IMR-90 (cell line): ENCODE measurements at places on chromosomes 16 and 17. TPM values are rescaled to one million over a fixed set of nuclear protein-coding genes. Genes with fewer than 3 reads are reported as not detected.

YBX2 gene
- not detected in 2 replicates for total RNA-seq

- no peak overlapping the region for H3K27ac ChIP-seq
- peaks cover 27% of the 10 kb centered on the region for H3K36me3 ChIP-seq
- H3K4me1 ChIP-seq = peaks cover 3% of the 10 kb centered on the region; the same call in 1 of the 2 replicates
- H3K27me3 ChIP-seq = no peaks in the 10 kb centered on the region
- DNase-seq = no peak
These were observed 22.5 kb downstream of the MPHOSPH6 start for GRCh38 chr16:82147546-82147945.

PDE6G gene
- total RNA-seq = not detected in 2 replicates

DNA sequence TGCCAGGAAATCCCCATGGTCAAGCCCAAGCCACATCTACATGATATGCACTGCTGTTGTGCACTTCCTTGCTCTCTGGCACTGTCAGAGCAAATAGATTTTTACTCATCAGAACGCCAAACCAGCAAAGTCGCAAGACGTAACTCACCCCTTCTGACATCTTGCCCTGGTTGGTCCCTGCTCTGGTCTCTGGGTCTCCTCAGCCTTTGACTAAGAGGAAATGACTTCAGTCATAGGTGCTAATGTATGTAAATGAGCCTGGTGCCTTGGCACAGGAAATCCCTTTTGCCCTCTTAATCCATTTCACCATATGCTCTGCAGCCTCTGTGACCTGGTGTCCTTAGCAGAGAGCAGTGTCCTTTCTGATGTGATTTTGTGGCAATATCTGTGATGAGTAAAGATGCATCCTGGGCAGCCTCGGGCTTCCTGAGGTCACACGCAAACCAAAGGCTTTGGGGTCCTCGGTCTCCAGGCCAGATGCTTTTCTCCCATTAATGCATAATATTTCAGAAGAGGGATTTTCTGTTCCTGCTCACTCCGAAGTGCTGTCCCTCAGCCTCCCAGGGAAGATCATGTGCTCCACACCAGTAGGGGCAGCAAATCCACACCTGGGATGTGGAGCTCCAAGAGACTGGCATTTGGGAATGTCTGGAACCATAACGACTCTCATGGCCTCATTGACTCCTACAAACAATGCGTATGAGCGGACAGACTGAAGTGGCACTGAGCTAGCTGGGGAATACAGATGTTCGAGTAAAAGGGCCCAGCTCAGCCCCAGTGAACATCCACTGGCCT, 66.9 kb downstream of the GP2 start:
- no peaks in the 10 kb centered on the region for H3K4me1 ChIP-seq
- H3K27ac ChIP-seq = no peak overlapping the region
- H3K27me3 ChIP-seq = no peaks in the 10 kb centered on the region

GRCh38 chr17:40253565-40253964, 34.1 kb upstream of the CDC6 start:
- 0 out of 2 replicates have a peak, but pooled peaks cover 3% of the 10 kb centered on the region for H3K4me1 ChIP-seq
- H3K27ac ChIP-seq = no peak overlapping the region
- peaks cover 12% of the 10 kb centered on the region for H3K36me3 ChIP-seq
- H3K4me3 ChIP-seq = no peak overlapping the region

NDUFAF8 gene
- total RNA-seq = 11.1 and 21.1 TPM in 2 replicates

- H3K36me3 ChIP-seq = no peaks in the 10 kb centered on the region
- H3K27me3 ChIP-seq = no peaks in the 10 kb centered on the region
- H3K4me3 ChIP-seq = no peak overlapping the region
- no peak for DNase-seq
- H3K27ac ChIP-seq = no peak overlapping the region
These were observed 28.5 kb downstream of the IQCK start for GRCh38 chr16:19746561-19746960.

GRCh38 chr16:55661941-55662643, 6.3 kb downstream of the SLC6A2 start:
- no peaks in the 10 kb centered on the region for H3K4me1 ChIP-seq
- H3K4me3 ChIP-seq = no peak overlapping the region
- no peaks in the 10 kb centered on the region for H3K36me3 ChIP-seq
- DNase-seq = no peak
- H3K27ac ChIP-seq = no peak overlapping the region

DNA sequence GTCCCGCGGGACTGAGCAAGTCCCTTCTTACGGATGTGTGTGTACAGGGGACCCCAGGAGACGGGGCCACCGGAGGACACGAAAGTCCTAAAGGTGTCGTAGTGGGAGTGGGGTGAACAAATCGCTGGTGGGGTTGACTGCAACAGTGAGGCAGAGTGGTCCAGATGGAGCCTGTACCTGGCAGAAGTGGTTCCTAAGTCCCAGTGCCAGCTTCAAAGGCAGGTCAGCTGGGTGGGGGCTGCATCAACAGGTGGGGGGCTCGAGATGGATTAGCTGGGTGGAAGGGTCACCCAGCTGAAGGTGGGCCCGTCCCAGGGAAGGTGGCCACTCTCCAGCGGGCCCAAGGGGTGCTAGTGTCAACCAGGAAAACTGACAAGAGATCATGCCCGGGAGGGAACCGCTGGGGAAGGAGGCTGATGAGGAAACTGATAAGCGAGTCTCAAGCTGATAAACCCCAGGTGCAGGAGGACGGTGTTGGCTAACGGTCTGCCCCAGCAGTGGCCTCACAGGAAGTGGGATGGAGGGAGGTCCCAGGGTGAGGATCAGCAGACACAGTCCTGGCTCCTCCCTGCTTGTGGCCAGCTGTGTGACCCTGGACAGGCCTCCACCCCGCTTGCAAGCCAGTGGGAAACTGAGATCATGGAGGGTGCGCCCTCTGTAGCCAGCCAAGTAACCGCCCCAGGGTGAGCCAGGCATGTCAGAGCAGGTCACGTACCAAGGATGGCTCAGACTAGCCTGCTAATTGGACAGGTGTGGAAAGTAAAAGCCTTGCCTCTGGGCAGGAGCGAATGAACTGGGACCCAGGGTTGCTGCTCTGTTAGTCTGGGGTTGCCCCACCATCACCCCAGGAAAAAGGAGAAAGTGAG, 1.0 kb downstream of the ORAI3 start:
- peak overlapping the region; percentile 79 for H3K4me3 ChIP-seq
- DNase-seq = peak; percentile 80
- peak overlapping the region; percentile 68 for H3K27ac ChIP-seq
- H3K36me3 ChIP-seq = peaks cover 14% of the 10 kb centered on the region
- H3K27me3 ChIP-seq = no peaks in the 10 kb centered on the region

IRX6 gene
- not detected in 2 replicates for total RNA-seq
